Stimulated activated CD4-positive, alpha-beta T cell treated with anti-CD3 and anti-CD28 coated beads, Interleukin-2, amount 100 ng/mL, for 48 hours (primary cell): ENCODE measurements at places on chromosomes 11 and 22.

DNA sequence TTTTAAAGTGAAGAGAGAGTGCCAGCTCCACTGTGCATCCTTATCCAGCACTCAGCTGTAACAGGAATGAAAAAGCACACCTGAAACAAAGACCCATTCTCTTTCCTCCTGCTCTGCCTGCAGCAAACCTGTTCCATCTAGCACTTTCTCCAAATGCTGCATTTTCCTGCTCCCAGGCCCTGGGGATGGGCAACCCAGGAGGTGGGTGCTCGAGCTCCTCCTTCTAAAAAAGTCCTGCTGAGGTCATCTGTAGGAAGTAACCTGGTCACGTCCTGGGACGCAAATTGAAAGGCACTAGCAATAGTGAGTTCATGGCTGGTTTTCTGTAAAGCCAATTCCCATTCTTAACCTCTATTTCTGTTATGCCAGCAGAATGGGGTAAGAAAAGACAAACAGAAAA lies 173.7 kb downstream of the MAML2 start:
- DNase-seq: no peak

DNA sequence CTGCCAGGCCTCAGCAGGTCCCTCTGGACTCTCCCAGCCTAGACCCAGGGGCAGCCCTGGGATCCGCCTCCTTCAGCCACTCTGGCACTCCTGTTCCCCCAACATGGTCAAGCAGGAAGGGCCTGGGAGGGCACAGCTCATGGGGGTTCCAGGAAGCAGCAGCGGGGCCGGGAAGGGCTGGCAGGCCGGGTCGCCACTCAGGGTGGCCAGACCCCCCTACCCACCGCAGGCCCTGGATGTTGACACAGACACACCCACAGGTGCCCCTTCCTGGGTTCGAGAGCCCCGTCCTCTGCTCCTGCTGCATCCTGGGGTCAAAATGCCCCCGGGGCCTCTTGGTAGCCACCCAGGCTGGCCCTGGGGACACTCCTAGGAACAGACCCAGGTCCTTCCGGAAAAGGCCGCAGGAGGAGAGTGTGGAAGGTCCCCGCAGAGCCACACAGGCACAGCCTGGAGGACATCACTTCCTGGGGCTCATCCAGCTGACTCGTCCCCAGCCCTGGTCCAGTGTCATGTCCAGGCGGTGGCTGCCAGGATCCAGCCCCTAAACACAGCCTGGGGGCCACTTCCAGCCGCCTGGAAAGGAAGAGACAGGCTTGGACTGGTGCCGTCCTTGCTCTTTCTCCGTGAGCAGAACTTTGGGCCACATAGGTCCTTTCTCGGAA lies 6.8 kb upstream of the PIM3 start:
- no peak for DNase-seq

DNA sequence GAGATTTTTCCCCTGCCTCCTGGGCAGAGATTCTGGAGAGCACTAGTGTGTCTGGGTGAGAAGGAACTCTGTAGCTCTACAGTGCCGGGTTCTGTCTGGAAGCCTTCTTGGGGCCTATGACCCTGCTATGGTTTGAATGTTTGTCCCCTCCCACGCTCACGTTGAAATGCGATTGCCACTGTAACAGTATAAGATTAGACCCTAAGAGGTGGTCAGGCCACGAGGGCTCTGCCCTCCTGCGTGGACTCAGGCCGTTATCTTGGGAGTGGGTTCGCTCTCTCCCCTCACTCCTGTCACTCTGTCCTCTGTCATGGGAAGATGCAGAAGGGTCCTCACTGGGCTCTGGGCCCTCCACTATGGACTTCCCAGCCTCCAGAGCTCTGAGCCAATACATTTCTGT lies 3.5 kb downstream of the AP5B1 start:
- DNase-seq: no peak

GRCh38 chr11:96292291-96293010 lies 50.5 kb downstream of the MAML2 start:
- no peak for DNase-seq

- no peak for DNase-seq
Measured at GRCh38 chr22:23231471-23232093, 51.3 kb downstream of the BCR start.

GRCh38 chr11:76371170-76371569 lies 9.8 kb downstream of the THAP12 start:
- DNase-seq: peak; percentile 19

GRCh38 chr22:17140022-17140421 lies 18.9 kb upstream of the TMEM121B start:
- no peak for DNase-seq

DNA sequence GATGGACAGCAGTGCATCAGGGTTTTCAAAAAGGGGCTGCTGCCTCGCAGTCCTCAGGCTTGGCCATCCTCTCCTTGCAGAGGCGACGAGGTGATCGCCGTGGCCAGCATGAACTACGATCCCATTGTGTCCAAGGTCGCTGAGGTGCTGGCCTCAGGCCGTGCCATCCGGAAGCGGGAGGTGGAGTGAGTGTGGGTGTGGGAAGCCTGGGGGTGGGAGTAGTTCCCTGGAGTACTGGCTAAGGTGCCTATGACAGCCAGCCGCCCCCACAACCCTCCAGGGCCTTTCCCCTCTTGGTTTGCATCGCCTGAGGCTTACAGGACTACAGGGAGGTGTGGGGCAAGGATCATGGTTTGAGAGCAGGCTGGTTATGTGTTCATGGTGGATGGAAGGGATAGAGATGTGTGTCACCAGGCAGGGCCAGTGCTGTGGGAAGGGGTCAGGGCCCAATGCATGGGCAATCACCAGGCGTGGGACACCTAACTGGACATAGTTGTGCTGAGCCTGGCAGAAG lies 2.1 kb upstream of the LZTR1 start:
- DNase-seq: no peak

DNA sequence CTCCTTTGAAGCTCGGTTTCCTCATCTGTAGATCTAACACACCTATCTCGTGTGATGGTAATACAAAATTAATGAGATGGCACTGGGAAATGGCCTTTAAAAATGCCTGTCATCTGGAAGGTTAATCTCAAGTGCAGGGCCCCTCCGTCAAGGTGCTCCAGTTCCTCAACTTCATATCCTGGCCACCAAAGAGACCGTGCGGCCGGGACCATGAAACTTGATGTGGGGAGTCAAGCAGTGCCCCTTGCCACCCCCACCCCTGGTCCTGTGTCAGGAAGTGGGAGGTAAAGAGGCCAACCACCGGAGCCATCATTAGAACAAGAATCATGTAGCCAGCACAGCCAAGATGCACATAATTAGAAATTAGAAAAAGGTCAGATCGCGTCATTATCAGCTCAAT lies 108.2 kb downstream of the FEZ1 start:
- no peak for DNase-seq

DNA sequence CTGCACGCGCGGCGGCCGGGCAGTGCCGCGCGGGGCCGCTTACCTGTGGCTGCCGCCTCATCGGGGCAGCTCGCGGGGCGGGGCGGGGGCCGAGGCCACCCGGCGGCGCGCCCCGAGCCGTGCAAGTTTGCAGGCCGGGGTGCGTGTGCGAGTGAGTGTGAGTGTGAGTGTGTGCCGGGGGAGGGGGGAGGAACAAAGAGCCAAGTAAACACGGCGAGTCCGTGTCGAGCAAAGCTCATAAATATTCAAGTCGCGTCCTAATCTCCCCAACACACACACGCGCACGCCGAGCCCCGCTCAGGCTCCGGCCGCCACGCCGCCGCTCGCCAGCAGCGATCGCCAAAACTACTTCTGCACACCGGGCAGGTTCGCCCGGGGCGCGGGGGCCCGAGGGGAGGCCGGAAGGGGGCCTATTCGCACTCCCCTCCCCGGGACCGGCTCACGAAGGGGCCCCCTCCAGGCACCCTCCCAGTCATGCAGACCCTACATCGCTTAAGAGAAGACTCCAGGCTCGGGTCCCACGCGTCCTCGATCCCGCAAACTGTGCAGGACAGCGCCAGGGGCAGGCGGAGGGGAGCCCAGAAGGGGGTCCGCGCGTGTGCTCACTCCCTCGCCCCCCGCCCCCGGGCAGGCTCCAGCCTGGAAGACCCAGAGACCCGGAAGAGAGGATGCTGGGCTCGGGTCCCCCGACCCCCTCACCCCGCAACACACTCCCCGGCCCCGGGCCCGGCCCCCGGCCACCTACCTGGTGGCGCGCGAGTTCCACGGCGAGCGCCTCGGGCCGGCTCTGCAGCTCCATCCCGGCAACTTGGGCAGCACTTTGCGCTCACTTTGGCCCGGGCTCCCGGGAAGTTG lies 827 bp downstream of the PHF21B start:
- no peak for DNase-seq

DNA sequence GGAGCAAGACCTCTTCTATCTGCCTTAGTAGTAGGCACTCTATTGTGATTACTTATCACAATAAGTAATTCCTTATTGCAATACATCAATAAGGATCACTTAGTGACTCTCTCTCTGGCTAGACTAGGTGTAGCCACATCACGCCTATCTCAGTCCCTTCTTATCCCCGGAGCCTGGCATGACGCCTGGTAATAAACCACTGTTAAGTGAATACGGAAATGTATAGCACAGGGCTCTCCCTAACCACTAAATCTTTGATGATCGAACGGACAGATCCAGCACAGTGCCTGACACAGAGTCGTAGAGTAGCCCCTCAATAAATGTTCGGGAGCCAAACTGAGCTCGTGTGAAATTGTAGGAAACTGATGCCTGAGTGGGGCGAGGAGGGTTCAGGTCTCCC lies 143.3 kb downstream of the FBXO7 start:
- no peak for DNase-seq

GRCh38 chr11:16883174-16883573 lies 131.0 kb downstream of the PLEKHA7 start:
- DNase-seq: no peak

DNA sequence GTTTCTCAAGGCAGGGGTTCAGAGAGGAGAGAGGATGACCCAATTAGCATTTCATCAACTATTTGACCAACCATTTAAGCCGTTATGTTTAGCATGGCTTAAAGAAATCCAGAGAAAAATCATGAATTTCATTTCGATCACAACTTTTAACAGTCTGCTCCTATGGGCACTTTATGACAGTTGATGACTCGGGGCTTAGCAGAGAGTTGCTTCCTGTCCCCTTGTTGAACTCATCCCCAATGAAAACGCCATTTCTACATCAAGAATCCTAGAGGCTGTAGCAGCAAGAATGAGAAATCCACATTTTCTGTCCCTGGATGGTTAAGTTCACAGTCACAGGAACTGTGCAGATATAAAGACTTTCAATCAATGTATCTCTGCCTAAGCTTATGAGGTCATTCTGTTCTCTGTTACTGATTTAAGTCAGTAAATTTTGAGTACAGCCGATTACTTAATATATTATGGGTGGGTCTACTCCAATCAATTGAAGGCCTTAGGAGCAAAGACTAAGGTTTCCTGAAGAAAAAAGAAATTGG lies 81.1 kb downstream of the BDNF start:
- no peak for DNase-seq
